ENCODE measurements at places on chromosomes 12 and 14.

GRCh38 chr12:105069936-105070702 lies 14.1 kb downstream of the ALDH1L2 start:
- DNase-seq: no peak
- H3K4me1 ChIP-seq: no peaks in the 10 kb centered on the region
- H3K27me3 ChIP-seq: peaks cover 2% of the 10 kb centered on the region

- peak within 1 kb of the TSS; percentile 55 for H3K27ac ChIP-seq
- peaks cover 25% of the 10 kb centered on the region for H3K4me1 ChIP-seq
- peaks cover 25% of the 10 kb centered on the region for H3K36me3 ChIP-seq
- H3K27me3 ChIP-seq: peaks cover 5% of the 10 kb centered on the region
- peak; percentile 67 for DNase-seq
- peak within 1 kb of the TSS; percentile 87 for H3K4me3 ChIP-seq
Measured at GRCh38 chr12:120194534-120195395, at the start of gene GCN1. Gene GCN1 (minus strand): TSS chr12:120194715. CDS start chr12:120194697, 18 bp downstream.

DNA sequence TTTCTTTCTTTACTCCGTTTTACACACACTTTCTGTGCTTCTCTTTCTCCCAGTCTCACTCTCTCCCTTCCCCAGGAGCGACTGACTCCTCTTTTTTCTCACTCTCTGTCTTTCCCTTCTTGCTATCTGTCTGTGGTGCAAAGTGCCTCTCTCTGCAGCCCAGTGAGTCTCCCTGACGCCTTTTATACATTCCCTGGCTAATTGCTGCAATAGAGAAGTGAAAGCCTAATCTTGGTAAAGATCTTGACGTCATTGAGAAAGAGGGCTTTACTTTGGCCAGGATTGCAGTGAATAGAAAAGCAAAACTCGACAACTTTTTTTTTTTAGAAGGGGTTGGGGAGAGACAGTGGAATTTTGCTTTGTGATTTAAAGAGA lies 706 bp upstream of the DIO2 start:
- H3K4me3 ChIP-seq: no peak overlapping the region
- DNase-seq: no peak
- no peaks in the 10 kb centered on the region for H3K36me3 ChIP-seq
- peaks cover 4% of the 10 kb centered on the region for H3K4me1 ChIP-seq
- no peaks in the 10 kb centered on the region for H3K27me3 ChIP-seq

GRCh38 chr12:6118891-6119568 lies 5.4 kb downstream of the VWF start:
- peaks cover 36% of the 10 kb centered on the region for H3K4me1 ChIP-seq
- DNase-seq: no peak
- H3K27ac ChIP-seq: peak overlapping the region; percentile 73

DNA sequence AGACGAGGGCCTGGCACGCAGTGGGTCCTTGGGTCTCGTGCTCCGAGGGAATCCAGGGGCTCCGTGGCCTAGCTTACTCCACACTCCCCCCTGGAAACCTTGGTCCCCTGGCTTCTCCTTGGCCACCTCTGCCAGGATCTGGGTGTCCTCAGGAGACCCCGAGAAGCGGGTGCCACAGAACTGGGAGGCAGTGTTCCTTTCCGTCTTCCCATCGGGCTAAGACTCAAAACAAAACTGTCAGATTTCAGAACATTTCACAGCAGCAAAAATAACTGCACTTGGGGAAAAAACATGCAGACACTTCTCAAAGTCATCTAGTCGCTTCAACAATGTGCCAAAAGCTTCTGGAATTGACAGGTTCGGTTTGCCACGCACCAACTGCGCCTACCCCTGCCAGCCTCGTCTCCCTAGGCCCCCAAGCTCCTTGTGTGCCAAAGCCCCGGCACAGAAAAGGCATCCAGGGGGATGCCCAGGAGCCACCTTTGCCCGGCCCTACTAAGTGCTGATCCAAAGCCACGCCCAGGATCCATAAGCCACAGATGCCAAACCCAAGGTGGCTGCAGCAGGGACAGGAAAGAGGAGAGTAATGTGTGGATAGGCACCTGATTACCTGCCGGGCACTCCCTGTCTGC lies 58.4 kb upstream of the DIO3 start:
- H3K36me3 ChIP-seq: no peaks in the 10 kb centered on the region
- DNase-seq: no peak
- H3K4me3 ChIP-seq: no peak overlapping the region
- H3K27ac ChIP-seq: no peak overlapping the region

DNA sequence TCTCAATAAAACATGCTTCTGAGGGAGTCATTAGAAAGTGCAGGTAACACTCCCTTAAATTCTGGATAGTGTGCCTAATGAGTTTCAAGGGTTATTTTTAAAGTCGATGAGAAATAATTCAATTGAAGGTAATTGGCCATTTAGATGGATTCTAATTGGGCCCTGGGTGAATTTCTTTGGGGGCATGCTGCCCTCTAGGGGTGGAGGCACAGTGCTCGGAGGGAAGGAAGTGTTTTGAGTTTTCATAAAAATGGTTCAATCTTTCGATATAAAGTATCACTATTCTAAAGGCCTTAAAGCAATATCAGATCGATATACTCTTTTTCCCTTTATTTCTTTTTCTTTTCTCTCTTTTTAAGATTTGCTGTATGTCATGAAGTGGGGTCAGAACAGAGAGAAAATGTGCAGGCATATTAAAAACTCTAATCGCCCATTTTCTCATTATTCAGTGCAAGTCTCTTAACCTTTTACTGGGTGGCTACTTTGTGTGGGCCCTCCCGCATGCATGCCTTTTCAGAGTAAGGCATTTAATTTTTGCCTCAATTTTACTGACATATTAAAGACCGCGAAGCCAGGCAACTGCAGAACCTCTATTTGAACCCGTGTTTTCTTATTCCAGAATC lies 25.5 kb downstream of the NKX2-8 start:
- no peak overlapping the region for H3K27ac ChIP-seq
- no peaks in the 10 kb centered on the region for H3K4me1 ChIP-seq
- peaks cover 2% of the 10 kb centered on the region for H3K27me3 ChIP-seq
- H3K36me3 ChIP-seq: no peaks in the 10 kb centered on the region
- DNase-seq: peak; percentile 47
